ENCODE measurements at places on chromosomes 4 and X.

GRCh38 chr4:150673793-150674192 lies 91.8 kb downstream of the MAB21L2 start:
- no peak for DNase-seq
- H3K4me3 ChIP-seq: no peak overlapping the region
- no peak overlapping the region for H3K27ac ChIP-seq
- H3K27me3 ChIP-seq: no peaks in the 10 kb centered on the region
- no peaks in the 10 kb centered on the region for H3K36me3 ChIP-seq
- no peaks in the 10 kb centered on the region for H3K4me1 ChIP-seq

GRCh38 chrX:153610836-153611213 lies 11.9 kb upstream of the CCNQ start:
- no peaks in the 10 kb centered on the region for H3K36me3 ChIP-seq
- no peak overlapping the region for H3K27ac ChIP-seq
- H3K4me1 ChIP-seq: no peaks in the 10 kb centered on the region
- peak overlapping the region; percentile 66 for H3K4me3 ChIP-seq

- H3K36me3 ChIP-seq: no peaks in the 10 kb centered on the region
- H3K27ac ChIP-seq: no peak overlapping the region
- no peaks in the 10 kb centered on the region for H3K4me1 ChIP-seq
- DNase-seq: no peak
- H3K4me3 ChIP-seq: no peak overlapping the region
These were observed 22.3 kb downstream of the HAND2 start for GRCh38 chr4:173507471-173508385.

DNA sequence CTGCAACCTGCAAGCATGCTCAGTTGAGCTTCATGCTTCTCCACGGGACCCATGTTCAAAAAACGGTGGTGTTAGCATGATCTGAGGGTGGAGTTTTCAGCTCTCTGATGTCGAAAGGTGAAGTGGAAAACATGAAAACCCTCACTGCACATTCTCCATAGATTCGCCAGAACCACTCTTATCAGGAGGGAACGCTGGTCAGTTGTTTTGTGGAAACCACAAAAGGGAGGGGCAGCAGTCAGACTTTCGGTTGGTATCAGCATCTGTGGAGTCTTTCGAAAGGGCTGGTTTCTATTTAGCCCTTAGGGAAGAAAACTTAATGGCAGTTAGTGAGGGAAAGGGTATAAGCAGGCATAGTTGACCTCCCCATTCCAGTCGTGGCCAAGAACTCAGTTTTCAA lies 12.6 kb downstream of the PPA2 start:
- no peak for DNase-seq
- H3K36me3 ChIP-seq: no peaks in the 10 kb centered on the region
- no peaks in the 10 kb centered on the region for H3K27me3 ChIP-seq
- no peaks in the 10 kb centered on the region for H3K4me1 ChIP-seq
- no peak overlapping the region for H3K27ac ChIP-seq

DNA sequence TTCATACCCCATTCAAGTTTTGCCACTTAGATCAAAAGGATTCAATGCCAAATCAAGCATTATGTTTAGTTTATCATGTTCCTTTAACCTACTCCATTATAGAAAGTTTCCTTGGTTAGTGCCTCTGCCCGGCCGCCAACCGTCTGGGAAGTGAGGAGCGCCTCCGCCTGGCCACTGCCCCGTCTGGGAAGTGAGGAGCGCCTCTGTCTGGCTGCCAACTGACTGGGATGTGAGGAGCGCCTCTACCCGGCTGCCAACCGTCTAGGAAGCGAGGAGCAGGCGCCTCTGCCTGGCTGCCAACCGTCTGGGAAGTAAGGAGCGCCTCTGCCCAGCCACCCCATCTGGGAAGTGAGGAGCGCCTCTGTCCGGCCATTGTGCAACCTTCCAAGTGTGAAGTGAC lies 36.3 kb upstream of the PDGFRA start:
- no peaks in the 10 kb centered on the region for H3K4me1 ChIP-seq
- no peaks in the 10 kb centered on the region for H3K27me3 ChIP-seq
- H3K4me3 ChIP-seq: no peak overlapping the region
- no peak overlapping the region for H3K27ac ChIP-seq

- H3K4me1 ChIP-seq: no peaks in the 10 kb centered on the region
- no peak for DNase-seq
- no peak overlapping the region for H3K4me3 ChIP-seq
- H3K27me3 ChIP-seq: no peaks in the 10 kb centered on the region
- H3K27ac ChIP-seq: no peak overlapping the region
These were observed 111.6 kb downstream of the APOOL start for GRCh38 chrX:85115252-85115651.

- H3K4me1 ChIP-seq: no peaks in the 10 kb centered on the region
- no peaks in the 10 kb centered on the region for H3K27me3 ChIP-seq
- no peaks in the 10 kb centered on the region for H3K36me3 ChIP-seq
These were observed 237.1 kb upstream of the TLL1 start for GRCh38 chr4:165635951-165636350.

DNA sequence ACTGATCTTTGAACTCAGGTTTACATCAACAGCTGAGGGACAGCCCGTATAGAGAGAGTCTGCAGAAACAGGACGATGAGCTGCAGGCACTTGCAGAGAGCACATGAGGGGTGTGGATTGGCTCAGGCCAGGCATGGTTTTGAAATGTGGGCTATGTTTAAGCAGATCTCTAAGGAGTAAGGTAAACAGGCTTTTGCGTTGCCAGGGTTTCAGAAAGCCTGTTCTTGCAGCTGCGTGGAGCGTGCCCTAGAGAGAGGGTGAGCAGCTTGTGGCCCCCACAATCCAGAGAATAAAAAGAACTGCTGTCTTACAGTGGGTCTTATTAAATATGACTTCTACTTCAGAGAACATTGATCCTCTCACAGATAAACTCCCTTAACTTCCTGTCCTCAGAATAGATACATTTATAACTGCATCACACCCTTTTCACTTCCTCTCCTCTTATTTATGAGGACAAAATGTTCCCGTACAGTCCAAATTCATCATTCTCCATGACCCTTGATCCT lies 64.1 kb downstream of the TMA16 start:
- no peaks in the 10 kb centered on the region for H3K36me3 ChIP-seq
- H3K4me1 ChIP-seq: no peaks in the 10 kb centered on the region
- H3K27me3 ChIP-seq: no peaks in the 10 kb centered on the region
- no peak for DNase-seq
- no peak overlapping the region for H3K27ac ChIP-seq
- no peak overlapping the region for H3K4me3 ChIP-seq

DNA sequence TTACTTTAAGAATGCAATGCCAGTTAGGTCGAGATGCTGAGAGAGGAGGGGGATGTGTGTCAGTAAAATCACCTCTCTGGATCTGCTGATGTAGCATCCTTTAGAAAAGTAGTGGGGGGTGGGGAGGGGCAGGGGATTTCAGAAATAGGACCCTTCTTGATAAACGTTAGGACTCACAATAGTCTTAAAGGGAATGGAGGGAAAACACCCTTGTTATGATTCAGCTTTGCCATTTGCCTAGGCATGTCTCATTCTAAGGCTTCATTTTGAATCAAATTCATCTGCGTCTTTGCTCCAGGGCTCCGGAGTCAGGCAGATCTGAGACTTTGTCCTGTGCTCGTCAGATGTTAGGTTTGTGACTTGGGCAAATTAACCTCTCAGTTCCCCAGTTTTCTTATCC lies 879 bp downstream of the SH2D1A start:
- H3K4me1 ChIP-seq: no peaks in the 10 kb centered on the region
- no peak for DNase-seq
- H3K36me3 ChIP-seq: no peaks in the 10 kb centered on the region
- H3K4me3 ChIP-seq: no peak overlapping the region

DNA sequence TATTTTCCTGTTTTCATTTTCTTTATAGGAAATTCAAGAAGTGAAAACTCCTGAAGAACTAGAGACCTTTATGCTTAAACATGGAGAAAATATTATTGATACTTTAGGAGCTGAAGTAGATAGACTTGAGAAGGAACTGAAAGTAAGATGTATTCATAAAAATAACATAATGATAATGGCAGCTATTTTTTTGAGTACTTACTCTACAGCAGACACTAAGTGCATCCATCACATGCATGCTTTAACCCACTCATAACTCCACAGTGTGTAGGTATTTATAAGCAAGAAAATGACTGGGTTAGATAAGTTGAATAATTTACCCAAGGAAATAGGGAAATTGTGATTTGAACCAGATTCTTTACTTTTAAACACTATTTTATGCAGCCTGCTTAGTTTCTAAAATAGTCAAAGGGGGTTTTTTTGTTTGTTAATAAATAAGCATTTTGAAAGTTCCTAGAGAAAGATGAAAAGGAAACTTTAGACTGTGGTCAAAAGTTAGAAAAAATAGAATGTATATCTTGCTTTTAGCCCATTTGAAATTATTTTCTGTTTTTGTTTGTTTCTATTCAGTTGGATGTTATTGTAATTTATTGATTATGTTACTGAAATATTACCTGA lies 74.2 kb downstream of the BEND4 start:
- H3K27me3 ChIP-seq: no peaks in the 10 kb centered on the region
- no peaks in the 10 kb centered on the region for H3K4me1 ChIP-seq
- peaks cover 22% of the 10 kb centered on the region for H3K36me3 ChIP-seq

- H3K4me1 ChIP-seq: no peaks in the 10 kb centered on the region
- no peak for DNase-seq
- no peaks in the 10 kb centered on the region for H3K27me3 ChIP-seq
- H3K36me3 ChIP-seq: no peaks in the 10 kb centered on the region
- no peak overlapping the region for H3K27ac ChIP-seq
These were observed 33.6 kb upstream of the HGFAC start for GRCh38 chr4:3407930-3408792.

DNA sequence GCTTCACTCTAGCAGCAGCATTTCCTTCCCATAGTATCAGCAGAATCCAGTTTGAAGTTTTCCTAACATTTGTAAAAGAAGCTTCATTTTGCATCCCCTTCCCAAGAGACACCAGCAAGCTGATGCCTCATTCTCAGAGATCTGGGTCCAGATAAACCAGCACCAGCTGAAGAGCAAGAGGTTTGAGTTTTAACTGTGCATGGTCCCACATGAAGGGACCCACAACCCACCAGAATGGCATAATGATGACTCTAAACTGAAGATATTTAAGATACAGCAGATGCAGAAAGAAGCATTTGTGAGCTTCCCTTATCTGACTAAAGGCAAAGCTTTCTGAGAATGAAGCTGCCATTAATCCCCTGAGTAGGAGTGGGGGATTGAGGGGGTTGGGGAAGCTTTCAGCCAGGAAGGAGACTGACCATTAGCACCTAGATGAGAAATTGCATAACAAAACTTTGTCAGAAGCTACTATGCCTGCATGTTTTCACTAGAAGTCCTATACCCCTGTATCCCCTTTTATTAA lies 18.6 kb downstream of the NUDT6 start:
- H3K27me3 ChIP-seq: no peaks in the 10 kb centered on the region
- no peaks in the 10 kb centered on the region for H3K36me3 ChIP-seq
- H3K4me1 ChIP-seq: no peaks in the 10 kb centered on the region
- no peak overlapping the region for H3K27ac ChIP-seq
- DNase-seq: no peak
- no peak overlapping the region for H3K4me3 ChIP-seq

All from ascending aorta (tissue), 2 donors.